ENCODE measurements at places on chromosomes 11 and 22. TPM values are rescaled to one million over a fixed set of nuclear protein-coding genes. Genes with fewer than 3 reads are reported as not detected.

GRCh38 chr11:37352485-37352884, 754.4 kb upstream of the RAG2 start:
- no peak for DNase-seq

GRCh38 chr11:35185696-35186095, 46.7 kb downstream of the CD44 start:
- no peak for DNase-seq

KRTAP5-8 gene
- total RNA-seq = not detected

BBOX1 gene
- total RNA-seq = not detected

- DNase-seq = no peak
Measured at GRCh38 chr11:88330826-88331428, 6.6 kb downstream of the CTSC start.

DNA sequence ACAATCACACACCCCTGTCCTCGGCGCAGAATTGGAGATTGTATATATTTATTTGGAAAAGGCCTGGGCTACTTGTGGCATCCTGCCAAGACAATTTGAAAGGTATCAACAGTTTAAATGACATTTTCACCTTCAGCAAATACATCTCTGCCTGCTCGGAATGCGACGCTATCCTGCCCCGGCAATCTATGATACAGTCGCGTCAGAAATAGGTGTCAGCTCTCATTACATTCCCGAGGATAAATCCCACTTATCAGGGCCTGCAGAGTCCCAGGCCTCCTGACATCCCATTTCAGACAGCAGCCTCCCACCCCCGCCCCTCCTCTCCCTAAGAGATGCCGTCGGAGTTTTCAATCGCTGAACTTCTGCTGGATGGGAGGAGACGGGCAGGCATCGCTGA, 114.7 kb downstream of the BRD1 start:
- no peak for DNase-seq

GRCh38 chr11:96014217-96014616, 90.3 kb upstream of the MTMR2 start:
- no peak for DNase-seq

DNA sequence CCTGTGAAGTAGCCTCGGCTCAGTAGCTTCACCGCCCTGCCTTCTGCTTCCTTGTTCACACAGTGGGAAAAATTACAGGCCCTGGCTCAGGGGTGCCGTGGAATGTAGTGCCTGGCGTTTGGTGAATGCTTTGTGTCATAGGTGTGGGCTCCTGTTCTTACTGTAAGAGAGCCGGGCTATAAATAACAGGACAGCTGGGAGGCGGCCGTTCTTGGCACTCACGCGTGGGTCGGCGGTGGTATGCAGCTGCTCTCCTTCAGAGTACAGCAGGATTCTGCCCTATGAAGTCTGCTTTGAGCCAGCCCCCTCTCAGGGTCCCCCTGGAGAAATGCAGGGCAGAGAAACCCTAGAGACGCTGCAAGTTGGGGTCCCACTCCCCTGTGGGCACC, 84.2 kb downstream of the CTTN start:
- DNase-seq = no peak

GRCh38 chr11:8040261-8040920, 40.6 kb upstream of the TUB start:
- no peak for DNase-seq

GRCh38 chr22:19289475-19290161, 1.9 kb downstream of the CLTCL1 start:
- DNase-seq = peak; percentile 80

SPINDOC gene
- 41.4 TPM for total RNA-seq

Data from kidney epithelial cell (primary cell).